ENCODE measurements at places on chromosomes 3 and 15.
A peak's percentile ranks its signal among the peaks of the same experiment; 100 is the strongest.

GRCh38 chr3:72519946-72520604 lies 328.2 kb downstream of the SHQ1 start:
- DNase-seq = no peak

DNA sequence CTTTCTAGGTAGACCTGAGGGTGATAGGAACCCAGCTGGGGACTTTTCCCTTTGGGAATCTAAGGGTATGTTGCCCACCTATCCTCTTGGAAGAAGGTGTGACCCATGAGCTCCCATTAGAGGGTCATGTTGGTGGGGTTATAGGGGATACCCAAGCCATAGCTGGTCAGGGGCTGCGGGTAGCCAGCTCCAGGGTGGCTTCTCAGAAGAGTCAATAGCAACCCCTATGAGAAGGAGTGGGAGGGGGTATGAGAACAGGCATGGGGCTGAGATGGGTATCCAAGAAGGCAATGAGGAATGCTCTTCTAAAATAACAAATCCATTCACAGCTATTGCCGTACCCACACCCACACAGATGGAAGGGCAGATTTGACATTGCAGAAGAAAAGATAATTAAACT lies 217.8 kb downstream of the UACA start:
- DNase-seq = no peak

- no peak for DNase-seq
Measured at GRCh38 chr3:6251612-6252400, 609.1 kb upstream of the GRM7 start.

- no peak for DNase-seq
Measured at GRCh38 chr3:71451060-71451459, 132.5 kb downstream of the FOXP1 start.

- no peak for DNase-seq
Measured at GRCh38 chr15:71601038-71601834, 209.1 kb upstream of the NR2E3 start.

DNA sequence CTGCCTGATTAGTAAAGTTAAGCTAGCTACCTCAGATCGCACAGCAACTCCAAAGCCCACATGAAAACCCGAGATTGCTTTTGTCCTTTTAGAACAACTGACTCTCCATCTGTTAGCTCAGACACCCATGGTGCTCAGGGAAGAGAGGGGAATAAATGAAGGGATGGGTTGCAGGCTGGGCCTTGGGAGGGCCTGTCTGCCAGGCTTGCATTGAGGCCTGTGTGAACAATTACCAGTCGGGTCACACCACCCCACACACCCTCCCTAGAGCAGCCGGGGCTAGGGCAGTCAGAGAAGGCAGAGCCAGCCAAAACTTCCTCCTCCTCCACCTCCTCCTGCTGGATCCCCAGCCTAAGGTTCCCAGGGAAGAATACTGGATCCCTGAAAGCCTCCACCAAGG lies 8.8 kb upstream of the PRKAR2A start:
- DNase-seq = no peak

DNA sequence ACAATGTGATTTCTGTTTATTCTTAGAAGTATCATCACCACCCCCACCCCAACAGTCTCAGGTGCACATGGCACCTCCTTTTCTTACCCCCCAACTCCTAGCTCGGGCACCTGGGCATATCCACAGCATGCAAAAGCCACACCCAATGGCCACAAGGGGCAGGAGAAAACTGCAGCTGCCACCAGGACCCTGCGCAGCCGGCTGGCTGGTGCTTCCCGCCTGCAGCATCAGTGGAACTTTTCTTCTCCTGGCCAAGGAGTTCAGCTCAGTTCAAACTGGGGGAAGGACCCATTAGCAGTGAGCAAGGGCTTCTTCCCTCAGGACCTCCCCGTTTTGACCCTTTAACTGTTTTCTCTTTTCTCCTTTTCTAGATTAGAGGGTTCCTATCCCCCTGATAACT lies 44.8 kb downstream of the TM4SF18 start:
- no peak for DNase-seq

DNA sequence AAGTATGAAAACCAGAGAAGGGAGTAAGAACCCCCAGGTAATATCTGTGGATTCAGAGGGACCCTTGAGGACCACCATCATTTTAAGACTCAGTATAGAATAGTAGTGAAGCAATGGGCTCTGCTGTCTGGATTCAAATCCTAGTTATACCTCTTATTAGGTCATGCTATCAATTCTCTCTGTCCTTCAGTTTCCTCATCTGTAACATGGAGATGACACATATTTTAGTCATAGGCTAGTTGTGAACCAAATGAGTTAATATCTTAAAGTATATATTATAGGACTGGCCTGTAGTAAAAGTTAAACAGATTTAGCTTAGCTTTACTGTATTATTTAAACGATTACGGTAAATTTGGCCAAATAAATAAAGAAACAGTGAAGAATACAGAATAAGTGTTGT lies 177.3 kb upstream of the GOLIM4 start:
- no peak for DNase-seq

- no peak for DNase-seq
Measured at GRCh38 chr3:161203485-161204098, 17.5 kb upstream of the NMD3 start.

GRCh38 chr15:48285329-48286214 lies 45.7 kb upstream of the DUT start:
- peak; percentile 85 for DNase-seq

- no peak for DNase-seq
Measured at GRCh38 chr15:84387086-84387485, 151.5 kb downstream of the GOLGA6L4 start.

DNA sequence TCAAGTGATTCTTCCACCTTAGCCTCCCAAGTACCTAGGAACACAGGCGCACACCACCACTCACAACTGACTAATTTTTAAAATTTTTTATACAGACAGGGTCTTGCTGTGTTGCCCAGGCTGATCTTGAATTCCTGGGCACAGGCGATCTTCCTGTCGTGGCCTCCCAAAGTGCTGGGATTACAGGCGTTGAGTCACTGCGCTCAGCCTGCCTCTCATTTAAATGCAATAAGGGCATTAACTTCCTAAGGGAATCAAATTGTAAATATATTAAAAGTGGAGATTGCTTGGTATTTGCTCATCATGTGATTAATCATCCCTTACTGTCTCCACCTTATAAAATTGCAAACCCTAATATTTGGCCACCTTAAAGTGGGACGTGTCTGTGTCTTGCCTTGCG lies 65.2 kb downstream of the PGPEP1L start:
- DNase-seq = no peak

DNA sequence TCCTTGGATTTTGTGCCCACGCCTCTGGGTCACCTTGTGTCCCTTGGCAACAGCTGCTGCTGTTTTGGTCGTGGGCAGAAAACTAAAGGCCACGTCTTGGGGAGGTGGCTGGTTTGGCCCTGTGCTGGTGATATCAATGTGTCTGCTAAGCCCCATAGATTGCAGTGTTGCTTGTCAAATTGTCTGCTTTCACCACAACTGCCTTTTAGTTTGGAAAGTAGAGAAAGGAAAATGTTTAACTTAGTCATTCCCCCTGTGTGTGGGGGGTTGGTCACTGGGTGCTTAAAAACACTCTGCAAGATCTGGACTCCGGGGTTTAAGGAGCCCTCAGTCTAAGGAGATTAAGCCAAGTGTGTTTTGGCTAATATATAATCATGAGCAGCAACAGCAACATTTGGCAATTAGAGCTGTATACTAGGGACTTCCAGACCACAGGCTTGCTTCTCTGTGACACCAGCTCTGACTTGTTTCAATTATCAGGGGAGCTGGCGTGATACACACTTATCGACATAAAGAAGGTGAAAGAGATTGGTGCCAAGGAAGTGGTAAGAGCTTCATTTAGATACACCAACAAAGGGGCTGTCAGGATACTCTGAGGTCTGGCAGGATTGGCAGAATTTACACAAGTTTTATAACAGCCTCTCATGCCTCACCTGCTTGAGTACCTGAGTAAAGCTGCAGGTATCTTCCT lies 3.5 kb downstream of the SMAD3 start:
- no peak for DNase-seq

DNA sequence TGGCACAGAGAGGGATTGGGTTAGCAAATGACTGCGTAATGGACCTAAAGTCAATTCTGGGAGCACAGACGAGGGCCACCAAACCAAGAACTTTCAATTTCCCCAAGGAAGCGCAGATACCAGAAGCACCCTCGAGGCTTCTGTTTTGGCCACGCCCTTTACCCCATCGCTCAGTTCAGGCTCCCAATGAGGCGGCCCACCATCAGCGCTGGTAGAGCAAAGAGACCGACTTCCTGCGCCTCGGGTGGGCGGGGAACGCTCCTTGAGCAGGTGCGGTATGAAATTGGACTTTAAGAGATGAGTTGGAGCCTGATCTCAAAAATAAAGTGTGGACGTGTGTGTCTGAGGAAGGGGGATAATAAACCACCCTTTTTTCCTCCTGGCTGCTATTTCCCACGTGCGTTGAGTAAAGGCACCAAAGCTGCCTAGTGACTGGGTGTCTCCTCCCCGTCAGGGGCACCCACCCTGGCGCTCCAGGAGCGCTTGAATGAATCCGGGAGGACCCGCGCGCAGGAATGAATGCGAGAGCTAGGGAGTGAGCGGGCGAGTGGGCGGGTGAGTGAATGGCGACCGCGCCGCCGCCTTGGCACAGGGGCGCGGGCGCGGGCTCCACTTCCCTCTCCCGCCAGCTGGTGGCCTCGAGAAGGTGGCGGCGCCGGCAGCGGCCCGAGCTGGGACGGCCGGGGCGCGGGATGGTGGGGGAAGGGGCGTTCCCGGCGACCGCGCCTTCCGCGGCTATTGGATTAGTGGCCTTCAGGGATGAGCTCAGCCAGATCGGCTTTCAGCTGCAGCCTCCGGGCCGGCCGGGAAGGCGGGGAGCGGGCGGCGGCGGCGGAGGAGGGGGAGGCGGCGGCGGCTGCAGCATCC lies at the start of gene SPSB4:
Gene SPSB4, plus strand, starts transcription at position 772 of the 867 bp plus-strand sequence. CDS start 14,758 bp downstream, outside the sequence.
- DNase-seq = peak; percentile 87

DNA sequence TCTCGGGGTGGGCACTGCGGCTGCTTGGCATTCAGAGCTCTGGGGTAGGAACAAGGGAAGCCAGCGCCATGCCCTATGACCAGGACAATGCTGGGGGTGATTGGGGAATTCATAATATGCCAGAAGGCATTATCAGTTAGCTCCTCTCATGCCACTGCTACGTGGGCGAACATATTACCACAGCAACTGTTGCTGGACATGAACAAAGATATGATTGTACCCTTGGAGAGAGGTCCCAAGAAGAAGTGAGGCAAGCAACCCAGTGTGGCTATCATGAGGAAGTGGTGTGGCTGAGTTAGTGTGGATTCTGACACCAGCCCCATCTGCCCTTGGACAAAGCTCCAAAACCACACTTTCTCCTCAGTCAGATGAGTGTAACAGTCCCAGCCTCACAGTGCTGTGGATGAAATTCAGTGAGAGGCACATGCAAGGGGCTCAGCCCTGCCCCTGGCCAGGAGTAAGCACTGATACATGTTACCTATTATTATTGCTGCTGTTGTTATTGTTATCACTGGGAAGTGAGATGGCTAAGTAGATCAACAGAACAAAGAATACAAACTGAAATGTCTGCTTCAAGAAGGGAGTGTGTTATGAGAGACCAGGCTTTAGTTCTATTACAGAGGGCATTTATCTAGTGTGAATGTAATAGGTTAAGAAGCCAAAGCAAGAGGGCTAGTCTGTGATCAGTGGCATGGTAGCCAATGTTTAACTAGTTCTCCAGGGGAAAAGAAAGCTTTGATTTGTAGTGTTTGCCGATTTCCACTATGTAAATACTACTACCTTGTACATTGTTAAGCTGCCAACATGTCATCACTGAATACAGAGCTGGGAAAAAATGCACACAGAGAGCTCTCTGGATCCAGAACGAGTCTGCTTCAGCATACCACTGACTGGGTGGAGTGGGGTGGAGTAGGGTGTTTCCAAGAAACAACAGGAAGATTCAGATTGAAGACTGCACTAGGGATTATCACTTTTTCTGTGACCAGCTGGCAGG lies 222.3 kb upstream of the EIF1B start:
- DNase-seq = no peak

DNA sequence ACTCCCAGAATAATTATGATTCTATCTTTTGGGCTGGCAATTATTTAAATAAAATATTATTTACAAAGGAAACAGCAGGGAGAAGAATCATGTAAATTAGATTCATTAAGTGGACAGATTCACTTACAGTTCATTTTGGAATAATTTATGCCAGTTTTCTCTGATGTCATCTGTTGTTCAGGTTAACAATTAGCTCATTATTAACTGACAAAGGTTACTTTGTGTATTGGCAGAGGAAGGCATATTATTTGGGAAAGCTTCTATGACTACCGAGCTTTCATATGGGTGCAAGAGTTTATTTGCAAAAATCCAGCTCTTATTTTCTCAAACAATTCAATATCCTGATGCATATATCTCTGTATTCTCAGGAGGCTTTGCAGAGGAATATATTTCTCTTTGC lies 224.4 kb downstream of the CHST2 start:
- DNase-seq = no peak

DNA sequence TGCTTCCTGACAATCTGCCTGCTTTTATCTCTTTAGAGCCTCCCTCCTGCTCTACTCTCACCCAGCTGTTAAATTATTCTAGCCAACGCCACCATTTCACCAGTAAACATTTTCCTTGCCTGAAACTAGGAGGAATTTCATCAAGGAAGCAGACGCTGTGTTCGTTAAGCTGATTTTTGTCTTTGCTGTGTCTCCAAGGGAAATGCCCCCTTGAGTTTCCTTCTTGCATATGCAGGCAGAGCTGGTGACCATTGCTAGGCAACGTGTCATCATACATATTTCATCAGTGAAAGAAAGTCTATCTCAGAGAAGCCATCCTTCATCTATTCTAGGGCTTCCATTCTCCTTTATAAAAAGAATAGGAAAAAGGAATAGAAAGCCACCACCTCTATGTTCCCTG lies 87.0 kb upstream of the ST8SIA2 start:
- DNase-seq = no peak

GRCh38 chr3:122183893-122184590 lies 574 bp downstream of the CASR start:
- no peak for DNase-seq

GRCh38 chr15:70569091-70569713 lies 194.2 kb downstream of the UACA start:
- DNase-seq = peak; percentile 47

- peak; percentile 48 for DNase-seq
Measured at GRCh38 chr15:53693729-53694475, 65.6 kb downstream of the WDR72 start.

Data from hindlimb muscle (tissue), 1 donor.